ENCODE measurements at places on chromosomes 1 and 21.

- no peak for DNase-seq
Measured at GRCh38 chr1:81670286-81670685, 130.4 kb upstream of the ADGRL2 start.

DNA sequence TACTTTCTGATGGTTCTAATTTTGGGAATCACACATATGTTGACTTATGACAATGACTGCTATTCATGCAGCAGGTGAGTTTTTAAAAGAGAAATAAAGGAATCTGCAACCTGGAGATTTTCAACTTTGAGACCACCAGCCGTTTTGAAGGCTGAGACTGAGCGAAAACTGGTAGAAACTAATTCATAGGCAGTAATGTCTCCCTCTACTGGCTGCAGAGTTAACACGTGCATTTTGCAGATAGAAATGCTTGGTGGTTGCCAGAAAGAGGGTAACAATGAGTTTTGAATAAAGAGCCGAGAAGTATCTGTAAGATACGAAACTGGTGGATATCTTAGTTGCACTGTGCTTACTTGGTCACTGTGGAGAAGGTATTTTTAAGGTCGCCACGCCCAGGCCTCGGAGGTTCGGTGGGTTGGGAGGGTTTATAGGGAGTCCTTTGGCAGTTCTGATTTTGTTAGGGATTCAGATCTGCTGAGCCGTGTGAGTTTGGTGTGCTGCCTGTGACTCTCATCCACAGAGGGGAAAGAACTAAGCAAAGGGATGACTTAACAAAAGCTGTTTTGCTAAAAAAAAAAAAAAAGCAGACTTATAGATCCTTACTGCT lies 83.0 kb downstream of the RYR2 start:
- peak; percentile 23 for DNase-seq

DNA sequence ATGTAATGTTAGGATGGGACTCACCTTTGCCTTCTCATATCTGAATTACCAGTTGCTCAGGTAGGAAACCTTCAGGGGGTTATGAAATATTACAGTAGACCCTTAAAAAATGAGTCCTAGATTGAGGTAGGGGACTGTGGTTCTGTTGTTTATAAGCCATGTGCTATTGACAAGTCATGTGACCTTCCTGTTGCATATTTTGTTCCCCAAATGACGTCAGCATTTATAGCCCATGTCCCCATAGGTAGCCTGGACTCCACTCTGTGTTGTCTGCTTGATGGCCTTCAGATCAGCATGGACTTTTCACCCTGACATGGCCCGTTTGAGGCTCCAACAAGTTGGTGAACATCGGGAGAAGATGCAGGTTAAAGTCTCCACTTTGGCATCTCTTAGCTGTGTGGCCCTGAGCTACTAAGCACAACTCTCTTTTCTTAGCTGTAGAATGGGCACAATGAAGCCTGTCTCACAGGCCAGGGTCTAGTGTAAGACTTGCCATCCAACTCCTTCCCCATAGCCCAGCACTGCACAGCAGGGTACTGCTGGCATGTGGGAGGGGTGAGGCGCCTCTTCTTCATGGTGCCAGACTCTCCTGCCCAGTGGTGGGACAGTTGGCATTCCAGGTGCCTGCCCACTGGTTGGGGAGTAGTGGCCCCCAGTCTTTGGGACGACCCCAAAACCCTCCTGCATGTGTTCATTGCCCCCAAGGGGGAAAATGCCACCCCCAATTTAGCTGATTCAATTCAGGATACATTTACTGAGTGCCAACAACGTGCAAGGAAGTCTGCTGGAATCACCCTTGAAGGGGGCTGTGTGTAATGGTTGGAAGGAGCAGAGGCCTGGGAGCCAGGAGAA lies 36.1 kb upstream of the TTC22 start:
- no peak for DNase-seq

- no peak for DNase-seq
Measured at GRCh38 chr1:18803851-18804250, 55.6 kb downstream of the TAS1R2 start.

DNA sequence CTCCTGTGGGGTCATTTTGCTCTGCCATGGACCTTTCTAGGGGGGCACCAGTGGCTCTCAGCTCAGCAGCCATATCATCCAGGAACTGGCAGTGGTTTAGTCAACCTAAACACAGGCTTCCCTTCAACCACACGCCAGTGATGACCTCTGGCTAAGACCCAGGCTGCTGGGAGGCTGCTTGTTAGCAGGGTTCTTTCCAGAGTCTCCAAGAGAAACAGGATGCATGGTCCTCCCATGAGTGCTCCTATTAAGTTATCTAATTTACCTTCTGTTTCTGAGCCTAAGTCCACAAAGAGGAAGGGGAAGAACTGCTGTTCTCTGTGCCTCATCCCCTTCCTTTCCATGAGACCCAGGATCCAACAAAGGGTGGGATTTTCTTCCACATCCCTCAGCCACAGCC lies 137.3 kb upstream of the PLXNA2 start:
- DNase-seq: no peak

- no peak for DNase-seq
Measured at GRCh38 chr1:39529901-39530535, 38.6 kb downstream of the BMP8A start.

DNA sequence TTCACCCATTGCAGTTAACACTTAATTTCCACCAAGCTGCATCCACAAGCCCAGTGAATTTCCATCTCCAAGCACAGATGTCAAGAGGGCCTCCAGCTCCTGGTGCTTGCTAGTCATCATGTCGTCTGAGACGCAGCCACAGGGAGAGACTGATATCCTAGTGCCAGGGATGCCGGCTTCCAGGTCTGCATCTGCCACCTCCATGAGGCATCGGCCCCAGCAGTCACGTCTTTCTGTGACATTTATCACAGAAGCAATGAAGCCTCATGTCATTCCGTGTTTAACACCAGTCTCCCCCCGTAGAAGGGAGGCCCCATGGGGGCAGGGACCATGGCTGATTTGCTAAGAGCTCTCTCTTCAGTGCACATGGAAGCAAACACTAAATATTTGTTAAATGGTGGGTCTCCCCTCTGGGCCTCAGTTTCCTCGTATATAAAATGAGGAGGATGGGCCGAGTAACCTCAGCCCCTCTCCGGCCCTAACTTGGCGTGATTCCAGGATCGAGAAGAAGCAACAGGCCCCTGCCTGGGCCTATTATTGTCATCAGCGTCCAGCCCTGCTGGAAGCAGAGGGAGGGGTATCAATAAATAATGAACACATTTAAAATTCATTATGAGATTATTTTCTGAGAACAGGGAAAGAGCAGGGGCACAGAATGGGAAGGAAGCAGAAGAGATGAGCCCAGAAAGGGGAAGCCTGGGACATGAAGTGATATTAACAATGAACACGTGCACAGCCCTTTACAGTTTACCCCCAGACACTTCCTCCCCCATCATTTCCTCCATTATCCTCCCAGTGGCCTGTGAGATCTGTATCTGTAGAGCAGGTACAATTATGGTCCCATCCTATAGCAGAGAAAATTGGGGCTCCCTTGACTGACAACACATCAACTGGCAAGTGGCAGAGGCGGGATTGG lies 837 bp upstream of the C1QB start:
- DNase-seq: no peak

GRCh38 chr21:41611966-41612606 lies 104.1 kb upstream of the TMPRSS2 start:
- peak; percentile 68 for DNase-seq

- DNase-seq: no peak
Measured at GRCh38 chr1:196774603-196775002, at the start of gene CFHR3. CFHR3 (plus strand) TSS chr1:196774840; CDS start chr1:196774887, 47 bp downstream.

DNA sequence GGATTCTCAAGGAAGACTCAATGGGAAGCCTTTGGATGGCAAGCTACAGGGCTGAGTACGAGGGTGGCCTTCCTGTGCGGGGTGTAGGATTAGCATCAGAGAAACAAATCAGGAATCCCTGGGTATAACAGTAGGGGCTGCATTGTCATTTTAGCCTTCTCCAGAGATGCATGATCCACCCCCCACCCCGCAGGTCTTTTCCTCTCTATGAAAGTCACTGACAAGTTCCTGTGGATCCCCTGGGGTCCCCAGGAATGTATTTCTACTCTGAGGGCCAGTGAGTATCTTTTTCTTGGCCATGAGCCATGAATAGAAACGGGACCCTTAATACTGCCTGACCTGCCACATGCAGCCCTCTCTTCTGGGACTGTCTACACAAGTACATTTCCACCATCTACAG lies 473.0 kb upstream of the VAMP3 start:
- no peak for DNase-seq
